Stimulated activated CD4-positive, alpha-beta T cell treated with anti-CD3 and anti-CD28 coated beads, Interleukin-12 subunit alpha, Interleukin-12 subunit beta, amount 100 ng/mL, for 48 hours (primary cell): ENCODE measurements at places on chromosomes 3 and 15.

DNA sequence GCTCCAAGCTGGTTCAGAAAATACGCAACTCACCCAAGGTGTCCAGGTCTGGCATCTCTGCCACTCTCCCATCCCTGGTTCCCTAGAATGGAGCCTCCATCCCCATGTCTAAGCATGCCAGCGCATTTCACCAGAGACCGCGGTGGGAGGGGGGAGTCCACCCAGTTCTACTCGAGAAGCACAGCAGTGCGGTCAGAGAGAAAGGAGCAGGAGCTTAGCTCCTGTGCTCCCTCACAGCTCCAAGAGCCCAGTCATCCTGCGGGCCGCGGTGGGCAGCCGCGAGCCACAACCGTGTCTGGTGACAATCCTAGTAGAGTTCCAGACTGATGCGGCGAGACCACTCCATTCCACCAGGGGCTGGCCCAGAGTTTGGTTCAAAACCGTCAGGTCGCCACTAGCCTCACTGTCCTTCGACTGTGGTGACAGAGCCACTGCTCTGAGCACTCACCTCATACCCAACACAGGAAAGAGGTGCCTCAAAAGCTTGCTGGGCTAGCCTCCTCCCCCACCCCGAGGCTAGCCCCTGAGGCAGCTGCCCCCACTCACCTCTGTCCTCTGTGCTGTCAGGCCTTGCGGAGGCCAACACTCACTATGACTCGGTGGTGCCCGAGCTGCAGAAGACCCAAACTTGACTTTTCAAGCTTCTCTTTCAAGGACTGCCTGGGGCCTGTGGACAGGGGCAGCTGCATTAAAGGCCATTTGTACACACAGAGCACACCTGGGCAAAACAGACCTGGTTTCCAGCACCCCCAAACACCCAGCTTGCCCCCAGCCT, 185.4 kb downstream of the XXYLT1 start:
- no peak for DNase-seq

GRCh38 chr15:31162721-31163510, 61.4 kb upstream of the TRPM1 start:
- DNase-seq: no peak

DNA sequence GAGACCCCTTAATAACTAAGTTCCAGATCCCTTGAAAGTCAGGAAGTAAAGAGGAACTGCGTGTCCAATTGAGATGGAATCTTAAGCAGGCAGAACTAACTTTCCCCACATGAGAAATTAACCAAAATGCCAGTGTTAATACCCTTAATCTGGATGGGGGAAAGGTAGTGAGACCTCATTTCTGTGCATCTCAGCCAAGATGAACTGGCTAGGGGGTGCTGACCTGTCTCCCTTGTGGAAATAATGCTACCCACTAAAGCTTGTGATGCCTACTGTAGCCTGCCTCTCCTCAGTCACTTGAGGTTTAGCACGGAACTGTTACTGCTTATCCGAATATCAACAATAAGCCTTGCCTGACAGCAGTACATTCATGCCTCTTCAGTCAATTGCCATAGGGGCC, 15.1 kb downstream of the BOC start:
- DNase-seq: no peak

- no peak for DNase-seq
These were observed 29.6 kb downstream of the TSEN2 start for GRCh38 chr3:12513694-12514446.

- no peak for DNase-seq
These were observed 75.2 kb upstream of the HERC1 start for GRCh38 chr15:63908991-63909390.

GRCh38 chr3:180306691-180307090, 270.0 kb upstream of the PEX5L start:
- no peak for DNase-seq

- no peak for DNase-seq
These were observed 28.3 kb upstream of the ALDH1L1 start for GRCh38 chr3:126208606-126209256.

DNA sequence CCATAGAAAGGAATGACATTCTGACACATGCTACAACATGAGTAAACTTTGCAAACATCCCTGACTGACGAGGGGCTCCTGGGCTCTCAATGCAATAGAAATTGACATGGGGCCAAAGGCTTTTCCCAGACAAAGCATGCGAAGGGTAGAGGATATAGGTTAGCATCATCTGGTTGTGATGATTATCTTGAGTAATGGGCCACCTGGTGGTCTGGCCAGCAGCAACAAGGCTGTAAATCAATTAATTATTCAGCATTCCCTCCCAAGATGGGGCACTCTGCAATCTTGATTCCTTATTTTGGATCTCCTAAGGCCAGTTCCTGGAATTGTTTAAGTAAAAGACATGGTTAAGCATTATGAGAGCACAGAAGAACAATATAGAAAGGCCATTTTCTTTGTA, 99.2 kb downstream of the AGBL1 start:
- DNase-seq: no peak
